ENCODE measurements at places on chromosomes 4 and X.
A peak's percentile ranks its signal among the peaks of the same experiment; 100 is the strongest.

- DNase-seq: no peak
Observed at GRCh38 chr4:86498863-86499166, 95.3 kb upstream of the PTPN13 start.

GRCh38 chr4:80831383-80832361 is 198.8 kb upstream of the BMP3 start:
- DNase-seq: no peak

- no peak for DNase-seq
Observed at GRCh38 chr4:174672276-174672675, 150.0 kb upstream of the HPGD start.

DNA sequence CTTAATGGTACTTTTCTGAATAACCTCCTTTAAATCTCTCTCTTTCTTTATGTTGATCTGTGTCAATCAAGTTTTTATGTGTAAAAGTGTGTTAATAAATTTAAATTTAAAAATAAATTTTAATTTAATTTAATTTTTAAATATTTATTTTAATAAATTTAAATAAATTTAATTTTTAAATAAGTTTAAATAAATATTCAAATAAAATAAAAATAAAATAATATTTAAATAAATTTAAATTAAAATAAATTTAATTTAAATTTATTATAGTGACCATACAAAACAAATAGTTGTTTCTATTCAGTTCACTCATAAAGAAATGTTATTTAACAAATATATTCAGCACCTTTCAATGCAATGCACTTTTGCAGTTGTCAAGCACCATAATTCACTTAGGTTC is 146.9 kb downstream of the GRID2 start:
- no peak for DNase-seq

- no peak for DNase-seq
Observed at GRCh38 chrX:31147175-31147574, 75.3 kb upstream of the FTHL17 start.

GRCh38 chr4:33696586-33696985 is 2547.7 kb downstream of the ARAP2 start:
- DNase-seq: no peak

- no peak for DNase-seq
Observed at GRCh38 chr4:186813377-186814068, 89.9 kb upstream of the FAT1 start.

GRCh38 chr4:174813292-174813691 is 15.8 kb downstream of the GLRA3 start:
- DNase-seq: no peak

- DNase-seq: no peak
Observed at GRCh38 chrX:50768801-50769200, 45.2 kb downstream of the SHROOM4 start.

GRCh38 chrX:13598877-13599276 is 29.5 kb downstream of the EGFL6 start:
- DNase-seq: no peak

DNA sequence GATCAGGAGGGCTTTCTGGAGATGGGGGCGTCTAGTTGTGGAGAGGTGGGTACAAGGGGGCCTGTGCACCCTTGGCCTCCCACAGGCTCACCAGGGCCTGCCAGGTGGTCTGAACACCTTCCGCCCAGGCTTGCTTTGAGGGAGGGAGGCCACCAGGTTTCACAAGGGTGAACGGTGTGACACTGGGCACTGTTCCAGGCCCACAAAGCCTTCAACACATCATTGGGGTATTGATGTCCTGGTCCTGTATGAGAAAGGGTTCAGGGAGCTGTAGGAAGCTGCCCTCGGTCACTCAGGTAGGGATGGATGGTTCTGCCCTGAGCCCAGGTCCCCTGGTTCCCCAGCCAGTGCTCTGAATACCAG is 6.0 kb downstream of the HTRA3 start:
- no peak for DNase-seq

DNA sequence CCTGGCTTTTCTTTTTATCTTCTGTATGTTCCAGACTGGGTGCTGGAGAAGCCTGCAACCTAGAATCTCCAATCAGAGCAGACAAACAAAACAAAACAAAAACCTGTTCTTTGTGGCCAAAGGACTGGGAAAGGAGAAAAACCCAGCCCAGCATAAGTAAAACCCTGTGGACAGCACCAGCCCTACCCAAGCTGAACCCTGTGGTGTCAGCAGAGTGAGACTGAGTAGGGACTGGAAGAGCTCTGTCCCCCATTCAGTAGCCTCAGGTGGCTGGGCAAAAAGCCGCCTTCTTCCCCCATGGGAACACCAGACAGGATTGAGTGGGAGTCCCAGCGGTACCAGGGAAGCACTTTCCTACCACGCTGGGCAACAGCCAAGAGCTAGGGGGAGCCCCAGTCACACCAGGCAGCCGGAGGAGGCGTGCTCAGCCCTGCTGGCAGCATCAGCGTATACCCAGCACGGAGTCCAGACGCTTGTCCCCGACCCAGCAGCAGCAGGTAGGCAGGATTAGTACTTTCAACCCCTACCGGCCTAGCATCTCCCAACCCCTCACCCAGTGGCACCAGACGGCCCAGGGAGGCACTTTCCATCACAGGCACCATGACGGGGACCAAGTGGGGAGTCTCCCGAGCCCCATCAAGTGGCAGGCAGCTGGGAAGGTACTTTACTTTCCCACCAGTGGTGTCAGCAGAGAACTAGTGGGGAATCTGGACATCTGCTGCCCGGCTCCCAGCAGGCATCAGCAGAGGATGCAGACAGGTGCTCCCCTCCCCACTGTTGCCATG is 8.6 kb upstream of the JADE3 start:
- DNase-seq: peak; percentile 73

Data from SHP77 (cell line).